ENCODE measurements at places on chromosomes 5 and 9. TPM values are rescaled to one million over a fixed set of nuclear protein-coding genes. Genes with fewer than 3 reads are reported as not detected.

The BHMT gene
- total RNA-seq, result not detected

The FAT2 gene
- total RNA-seq, result not detected

The DEPDC1B gene
- 18.7 TPM for total RNA-seq

The SLC4A9 gene
- total RNA-seq, result not detected

The ORM2 gene
- total RNA-seq, result not detected

The HMMR gene
- total RNA-seq, result 31.0 TPM

The PHF2 gene
- total RNA-seq, result 21.5 TPM

The CDH9 gene
- total RNA-seq, result not detected

The ZNF879 gene
- 3.7 TPM for total RNA-seq

The SELENOP gene
- total RNA-seq, result not detected

The FIBCD1 gene
- total RNA-seq, result not detected

The GRM6 gene
- total RNA-seq, result not detected

The MTRR gene
- total RNA-seq, result 37.1 TPM

The ZBTB5 gene
- total RNA-seq, result 10.0 TPM

The TLX3 gene
- not detected for total RNA-seq

The PCA3 gene
- total RNA-seq, result 0.32 TPM

The BTNL3 gene
- total RNA-seq, result not detected

The CHSY3 gene
- 6.8 TPM for total RNA-seq

The SLC6A7 gene
- total RNA-seq, result not detected

The PCDHGC5 gene
- 1.2 TPM for total RNA-seq

The PCDHB8 gene
- 0.53 TPM for total RNA-seq

The SCGB3A2 gene
- total RNA-seq, result not detected

The CYLC2 gene
- not detected for total RNA-seq

The PCDHGA2 gene
- total RNA-seq, result 1.2 TPM

The RETREG1 gene
- not detected for total RNA-seq

The LCN6 gene
- not detected for total RNA-seq

The PTGES gene
- total RNA-seq, result not detected

The CDKN2B gene
- total RNA-seq, result 2.3 TPM

The BAAT gene
- total RNA-seq, result not detected

Measured in endothelial cell of umbilical vein (primary cell).